GM04503 (cell line): ENCODE measurements at places on chromosomes 12 and 14.

- no peak for DNase-seq
Measured at GRCh38 chr14:35932136-35932535, 106.0 kb downstream of the BRMS1L start.

DNA sequence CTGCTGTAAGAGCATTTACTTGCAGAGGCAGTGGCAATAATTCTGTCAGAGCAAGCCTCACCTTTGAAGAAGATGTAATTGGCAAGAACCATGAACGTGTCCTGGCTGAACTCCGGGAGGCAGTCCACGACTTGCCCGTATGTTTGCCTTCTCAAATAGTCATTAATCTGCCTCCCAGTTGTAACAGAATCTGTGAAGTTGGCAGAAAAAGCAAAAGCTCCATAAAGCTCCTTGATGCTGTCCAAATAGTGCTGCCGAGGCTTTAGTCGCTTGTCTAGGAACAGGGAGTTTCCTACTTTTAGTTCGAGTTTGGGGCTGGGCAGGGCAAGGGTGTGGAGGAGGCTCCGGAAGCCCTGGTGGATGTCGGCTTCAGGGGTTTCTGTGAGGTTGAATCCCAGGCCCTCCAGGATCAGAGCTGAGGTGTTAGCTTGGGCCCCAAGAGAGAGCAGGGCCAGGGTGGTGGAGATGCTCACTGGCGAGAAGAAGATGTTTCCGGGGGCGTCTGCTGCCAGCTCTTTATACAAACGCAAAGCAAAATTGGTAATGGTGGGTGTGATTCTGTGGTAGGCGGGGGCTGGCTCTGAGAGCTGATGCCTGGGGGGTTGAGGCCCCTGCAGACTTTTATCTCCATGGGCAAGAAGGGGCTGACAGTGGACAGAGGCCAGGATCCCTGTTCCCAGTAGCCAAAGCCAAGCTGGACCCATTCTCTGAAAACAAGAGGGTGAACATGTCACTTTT lies 4.4 kb downstream of the SERPINA11 start:
- no peak for DNase-seq

DNA sequence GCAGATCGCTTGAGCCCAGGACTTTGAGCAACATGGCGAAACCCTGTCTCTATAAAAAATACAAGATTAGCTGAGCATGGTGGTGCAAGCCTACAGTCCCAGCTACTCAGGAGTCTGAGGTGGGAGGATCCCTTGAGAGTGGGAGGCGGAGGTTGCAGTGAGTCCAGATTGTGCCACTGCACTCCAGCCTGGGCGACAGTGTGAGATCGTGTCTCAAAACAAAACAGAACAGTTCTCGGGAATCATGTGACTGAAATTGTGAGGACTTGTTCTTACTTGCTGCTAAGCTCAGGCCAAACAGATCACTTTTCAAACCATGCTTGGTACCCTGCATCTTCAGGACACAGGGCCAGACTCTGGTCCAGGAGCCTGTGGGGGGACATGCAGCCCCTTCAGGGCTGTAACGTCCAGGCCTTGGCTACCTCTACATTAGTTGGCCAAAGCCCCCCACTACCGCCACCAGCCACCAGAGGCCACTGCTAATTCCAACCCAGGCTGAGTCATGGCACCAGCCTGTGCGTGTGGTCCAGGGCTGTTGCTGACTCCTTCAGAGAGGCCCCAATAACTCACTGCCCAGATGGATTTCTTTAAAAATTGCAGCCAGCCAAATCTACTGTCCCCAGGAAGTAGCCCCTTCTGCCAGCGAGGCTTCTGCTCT lies 33.4 kb upstream of the SYNDIG1L start:
- DNase-seq: no peak

DNA sequence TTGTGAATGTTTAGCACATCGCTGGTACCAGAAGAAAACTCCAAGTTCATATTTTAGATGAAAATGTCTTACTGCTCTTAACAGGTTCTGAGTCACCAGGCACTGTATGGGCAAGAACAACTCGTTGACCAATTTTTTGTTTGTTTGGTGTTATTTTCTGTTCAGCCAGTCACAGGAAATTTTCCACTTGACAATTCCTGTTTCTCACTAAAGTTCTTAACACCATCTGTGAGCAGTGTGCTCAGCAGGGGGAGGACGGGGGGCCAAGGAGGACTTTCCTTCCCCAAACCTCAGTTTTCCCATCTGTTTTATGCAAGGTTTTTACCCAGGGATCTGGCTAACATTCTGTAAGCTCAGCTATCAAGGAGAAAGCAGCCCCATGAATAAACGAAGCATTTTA lies 3.0 kb downstream of the NUAK1 start:
- DNase-seq: no peak

DNA sequence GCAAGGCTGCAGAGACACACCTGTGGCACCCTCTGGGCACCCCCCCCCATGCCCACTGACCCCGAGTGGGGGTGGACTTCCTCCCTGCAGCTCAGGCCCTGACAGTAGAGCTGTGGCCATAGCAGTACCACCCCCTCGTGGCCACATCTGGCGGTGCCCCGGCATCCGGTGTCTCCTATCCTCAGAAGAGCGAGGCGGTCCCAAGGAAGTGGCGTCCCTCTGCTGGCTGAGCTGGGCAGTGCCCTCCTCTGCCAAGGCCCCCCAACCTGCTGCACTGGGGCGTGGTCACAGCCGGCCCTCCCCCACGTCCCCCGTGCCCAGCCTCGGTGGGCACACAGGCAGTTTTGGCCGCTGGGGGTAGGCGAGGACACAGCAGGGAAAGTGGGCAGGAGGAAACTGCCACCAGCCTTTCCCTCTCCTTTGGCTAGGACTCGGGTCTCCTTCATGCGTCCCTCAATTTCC lies 6.0 kb upstream of the SLC6A12 start:
- no peak for DNase-seq
